ENCODE measurements at places on chromosomes 11 and 22.

GRCh38 chr11:69598147-69598546 lies 42.8 kb upstream of the CCND1 start:
- peak; percentile 24 for DNase-seq

- no peak for DNase-seq
Observed at GRCh38 chr11:30760345-30760744, 174.2 kb upstream of the MPPED2 start.

- peak; percentile 61 for DNase-seq
Observed at GRCh38 chr11:911031-911889, 650 bp upstream of the CHID1 start.

GRCh38 chr11:19160847-19161246 lies 40.9 kb downstream of the CSRP3 start:
- DNase-seq, result no peak

GRCh38 chr22:42752912-42753311 lies 32.2 kb upstream of the A4GALT start:
- DNase-seq, result no peak

GRCh38 chr11:95571718-95572260 lies 217.8 kb downstream of the FAM76B start:
- DNase-seq, result no peak

DNA sequence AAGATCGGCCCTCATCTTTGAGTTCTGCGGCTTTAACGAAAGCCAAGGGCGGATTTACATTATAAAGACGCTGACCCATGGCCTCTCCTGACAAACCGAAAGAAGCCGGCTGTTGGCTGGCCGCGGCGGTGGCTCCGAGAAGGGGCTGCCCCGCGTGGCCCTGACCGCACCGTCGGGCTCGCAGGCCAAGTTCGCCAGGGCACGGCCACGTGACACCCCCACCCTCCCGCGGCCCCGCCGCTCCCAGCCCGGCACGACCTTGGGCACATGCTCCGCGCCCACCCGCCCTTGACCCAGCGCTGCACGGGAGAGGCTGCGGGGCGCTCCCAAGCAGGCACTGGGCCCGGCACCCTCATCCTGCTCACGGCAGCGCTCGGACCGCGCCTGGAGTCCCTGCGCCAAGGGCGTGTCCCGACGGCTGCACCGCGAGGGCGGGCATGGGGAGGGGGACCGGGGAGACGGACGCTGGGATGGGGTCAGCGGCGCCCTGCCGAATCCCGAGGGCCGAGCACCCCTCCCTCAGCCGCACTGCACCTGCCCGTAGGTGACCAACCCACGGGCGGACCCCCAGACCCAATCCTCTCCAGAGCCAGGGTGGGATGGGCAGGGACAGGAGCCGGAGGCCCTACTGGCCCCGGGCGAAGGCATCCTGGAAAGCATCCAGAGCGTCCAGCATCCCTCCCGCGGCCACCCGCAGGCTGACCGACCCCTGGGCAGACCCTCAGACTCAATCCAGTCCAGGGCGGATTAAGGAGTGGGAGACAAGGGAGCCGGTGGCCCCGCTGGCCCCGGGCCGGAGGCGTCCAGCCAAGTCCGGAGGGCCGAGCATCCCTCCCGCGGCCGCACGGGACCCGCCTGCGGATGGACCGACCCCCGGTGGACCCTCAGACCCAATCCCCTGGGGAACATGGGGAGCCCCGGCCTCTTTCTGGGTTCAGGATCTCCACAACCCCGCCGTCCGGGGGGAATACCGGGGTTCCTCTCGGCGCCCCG lies 759 bp downstream of the CPT1A start:
- peak; percentile 52 for DNase-seq

DNA sequence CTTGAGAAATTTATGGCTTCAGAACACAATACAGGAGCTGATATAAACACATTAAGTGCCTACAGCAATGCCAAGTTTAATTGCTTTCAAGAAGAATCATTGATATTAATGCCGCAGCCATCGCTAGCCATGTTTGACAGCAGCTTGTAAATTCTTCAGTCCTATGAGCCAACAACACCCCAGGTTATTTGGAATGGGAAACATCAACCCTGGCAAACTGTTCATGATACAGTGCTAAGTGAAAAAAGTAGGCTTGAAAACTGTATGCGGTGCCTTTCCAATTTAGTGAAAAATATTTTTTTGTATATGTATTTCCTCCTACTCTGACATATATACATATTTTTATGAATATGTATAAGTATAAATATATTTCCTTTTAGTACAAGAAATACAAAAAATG lies 142.6 kb downstream of the CSNK2A3 start:
- DNase-seq, result no peak

GRCh38 chr11:126945319-126945718 lies 55.3 kb downstream of the KIRREL3 start:
- DNase-seq, result no peak

GRCh38 chr11:115471367-115471766 lies 32.8 kb downstream of the CADM1 start:
- no peak for DNase-seq

DNA sequence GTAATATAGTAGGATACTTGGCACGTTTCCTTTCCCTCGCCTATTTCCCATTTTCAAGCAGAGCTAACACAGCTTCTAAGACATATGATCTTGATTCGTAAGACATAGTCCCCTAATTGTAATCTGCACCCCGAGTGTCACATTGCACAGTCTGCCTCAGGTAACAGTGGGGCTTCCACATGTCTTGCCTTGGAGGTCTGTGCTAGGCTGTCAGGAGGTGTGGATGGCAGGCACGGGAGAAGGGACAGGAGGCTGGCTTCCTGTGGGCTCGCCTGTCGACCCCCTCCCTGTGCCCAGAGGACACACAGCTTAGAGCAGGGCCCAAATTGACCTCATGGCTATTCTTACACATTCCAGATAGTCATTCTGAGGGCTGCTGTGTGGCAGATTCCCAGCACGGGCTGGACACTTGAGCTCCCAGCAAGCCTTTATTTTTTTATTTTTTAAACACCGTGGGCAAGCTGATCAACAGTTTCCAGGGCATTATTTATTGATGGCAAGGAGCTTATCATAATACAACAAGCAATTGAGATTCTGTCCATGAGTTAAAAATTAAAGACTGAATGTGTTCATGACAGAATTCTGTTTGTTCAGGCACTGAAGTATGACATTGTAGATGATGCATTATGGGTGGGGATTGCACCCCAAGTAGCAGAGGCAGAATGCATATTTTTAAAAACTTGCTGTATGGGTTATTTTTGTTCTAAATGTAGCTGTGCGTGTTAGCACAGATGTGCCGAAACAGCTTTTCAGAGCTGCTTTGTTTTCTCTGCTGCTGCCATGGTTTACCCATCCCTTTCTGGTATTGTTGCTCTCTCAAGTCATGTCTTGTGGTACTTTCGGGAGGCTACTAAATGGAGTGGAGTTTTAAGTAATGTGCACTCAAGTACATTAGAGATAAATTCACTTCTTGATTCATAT lies 113.0 kb downstream of the ATXN10 start:
- DNase-seq, result no peak

- DNase-seq, result no peak
Observed at GRCh38 chr22:16963189-16963945, 44.7 kb downstream of the GAB4 start.

- DNase-seq, result no peak
Observed at GRCh38 chr11:15434529-15434928, 319.8 kb downstream of the INSC start.

DNA sequence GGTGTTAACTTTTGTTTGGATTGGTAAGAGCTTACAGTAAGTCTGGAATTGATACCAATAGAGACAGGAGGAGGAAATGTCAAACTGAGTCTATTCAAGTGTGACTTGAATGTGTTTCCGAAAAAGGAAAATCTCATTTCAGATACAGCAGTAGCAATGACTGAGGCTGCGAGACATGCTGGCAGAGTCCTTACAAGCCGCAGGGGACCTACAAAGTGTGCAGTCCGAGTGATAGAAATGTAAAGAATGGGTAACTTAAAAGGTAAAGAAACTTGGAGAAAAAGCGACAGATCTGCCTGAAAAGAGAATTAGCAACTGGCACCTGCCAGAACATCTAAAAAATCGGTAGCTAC lies 444 bp downstream of the CWF19L2 start:
- DNase-seq, result peak; percentile 27

GRCh38 chr11:115676206-115676605 lies 172.0 kb upstream of the CADM1 start:
- DNase-seq, result no peak

GRCh38 chr11:7485186-7486097 lies at the start of gene OLFML1:
Gene OLFML1 (plus strand): TSS chr11:7485506. CDS start chr11:7485876, 370 bp downstream.
- DNase-seq, result no peak

DNA sequence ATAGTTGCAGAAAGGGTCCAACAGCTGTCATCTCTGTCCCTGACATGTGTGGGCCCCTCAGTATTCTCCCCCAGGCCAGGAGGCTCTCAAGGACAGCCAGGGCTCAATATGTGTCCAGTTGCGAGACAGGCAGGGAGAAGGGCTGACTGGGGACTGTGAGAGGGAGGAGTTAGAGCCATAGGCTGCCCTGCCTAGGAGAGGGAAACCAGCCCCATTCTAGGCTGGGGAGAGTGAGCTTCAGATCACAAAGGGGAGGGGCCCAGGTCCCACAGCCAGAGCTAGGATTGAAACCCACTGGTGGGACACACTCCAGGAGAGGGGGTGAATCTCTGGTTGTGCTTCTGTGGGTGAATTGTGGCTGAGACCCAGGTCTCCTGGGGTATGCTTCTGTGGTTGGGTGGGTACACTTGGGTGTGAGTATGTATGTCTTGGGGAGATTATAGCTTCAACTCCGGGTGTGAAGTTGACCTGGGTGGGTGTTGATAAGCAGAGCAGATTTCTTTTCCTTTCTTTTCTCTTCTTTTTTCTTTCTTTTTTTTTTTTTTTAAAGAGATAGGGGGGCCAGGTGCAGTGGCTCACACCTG lies 2.1 kb upstream of the CARNS1 start:
- no peak for DNase-seq

DNA sequence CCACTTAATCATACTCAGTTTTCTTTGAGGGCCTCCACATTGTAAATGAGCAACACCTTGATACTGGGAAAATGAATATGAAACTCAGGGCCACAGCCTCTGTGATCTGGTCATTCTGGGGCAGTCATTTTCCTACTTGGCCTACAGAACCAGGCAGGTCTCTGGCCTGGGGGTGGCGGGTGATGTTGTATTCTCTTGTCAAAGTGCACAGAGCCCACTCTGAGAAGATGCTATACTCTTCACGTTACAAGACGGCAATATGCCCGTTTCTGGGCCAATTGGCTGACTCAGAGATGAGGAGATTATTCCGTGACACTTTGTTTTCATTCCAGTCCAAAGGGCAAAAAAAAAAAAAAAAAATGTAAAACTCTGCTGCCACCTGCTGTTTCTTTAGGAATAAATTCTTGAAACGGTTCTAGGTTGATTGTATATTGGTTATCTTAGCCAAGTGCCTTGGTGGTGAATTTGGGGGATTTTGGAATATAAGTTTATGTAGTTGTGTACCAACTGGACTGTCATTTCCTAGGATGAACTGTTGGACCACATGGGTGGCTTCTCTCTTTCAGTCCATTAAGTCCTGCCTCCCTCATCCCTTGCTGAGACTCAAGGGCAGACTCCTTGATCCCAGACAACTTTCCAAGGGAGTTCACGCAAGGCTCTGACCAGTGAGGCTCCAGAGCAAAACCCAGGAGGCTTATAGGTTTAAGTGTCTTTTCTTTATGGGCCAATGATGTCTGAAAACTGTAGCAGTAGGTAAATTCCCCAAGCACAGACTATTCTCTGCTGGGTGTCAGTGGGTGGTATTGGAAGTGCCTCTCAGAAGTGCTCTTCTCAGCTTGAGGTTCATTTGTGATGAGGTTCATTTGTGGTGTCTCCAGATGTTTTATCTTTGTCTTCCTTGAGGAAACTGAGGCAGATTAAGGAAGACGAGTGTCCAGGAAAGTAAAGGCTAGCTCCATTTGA lies 18.2 kb downstream of the ADM start:
- DNase-seq, result peak; percentile 50

DNA sequence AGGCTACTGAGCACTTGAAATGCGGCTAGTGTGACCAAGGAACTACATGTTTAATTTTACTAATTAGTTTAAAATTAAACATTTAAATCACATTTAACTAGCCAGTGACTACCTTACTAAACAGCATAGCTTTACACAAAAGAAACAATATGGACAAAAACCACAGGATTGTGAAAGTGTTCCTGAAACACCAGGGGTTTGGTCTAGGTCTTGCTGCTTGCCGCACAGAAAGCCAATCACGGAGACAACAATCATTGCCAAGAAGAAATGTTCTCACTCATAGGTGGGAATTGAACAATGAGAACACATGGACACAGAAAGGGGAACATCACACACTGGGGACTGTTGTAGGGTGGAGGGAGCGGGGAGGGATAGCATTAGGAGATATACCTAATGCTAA lies 309.5 kb downstream of the C11orf87 start:
- no peak for DNase-seq

- no peak for DNase-seq
Observed at GRCh38 chr22:36317658-36318271, 64.8 kb downstream of the APOL1 start.

DNA sequence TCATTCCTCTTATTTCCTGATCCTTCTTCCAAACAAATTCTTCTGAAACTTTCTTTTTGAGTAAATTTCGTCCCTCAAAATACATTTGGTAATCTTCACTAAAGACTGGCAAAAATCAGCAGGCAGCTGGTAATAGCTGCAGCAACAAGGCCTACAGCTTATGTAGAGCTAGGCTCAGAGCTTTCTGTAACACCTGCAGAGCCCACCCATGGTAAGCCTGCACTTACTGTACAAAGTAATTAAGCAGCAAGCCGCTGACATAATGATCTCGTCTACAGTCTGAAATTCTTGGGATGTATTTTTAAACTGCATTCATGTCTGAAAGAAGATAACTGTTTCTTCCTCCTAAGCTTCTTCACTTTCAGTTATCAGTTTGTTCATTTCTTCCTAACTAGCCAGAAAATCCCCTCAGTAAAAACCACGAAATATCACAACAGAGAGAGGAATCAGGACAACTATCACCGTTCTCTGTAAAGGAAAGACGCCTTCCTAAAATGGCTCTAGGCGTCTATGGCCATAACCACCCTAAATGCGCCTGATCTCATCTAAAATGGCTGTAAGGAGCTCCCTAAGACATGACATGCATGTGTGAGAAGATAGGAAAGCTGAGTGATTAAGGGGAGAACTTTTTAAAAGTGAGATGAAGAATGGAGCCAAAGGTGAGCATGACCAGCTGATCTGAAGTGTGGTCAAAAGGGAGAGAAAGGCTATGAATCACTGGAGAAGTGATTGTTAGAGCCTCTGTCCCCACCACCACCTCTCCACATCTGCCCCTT lies 56.2 kb downstream of the DENND5A start:
- no peak for DNase-seq

- no peak for DNase-seq
Observed at GRCh38 chr11:17012712-17013547, 1.3 kb downstream of the PLEKHA7 start.

- no peak for DNase-seq
Observed at GRCh38 chr11:76661306-76661751, 9.2 kb downstream of the LRRC32 start.

- DNase-seq, result no peak
Observed at GRCh38 chr11:2135018-2135569, 4.1 kb downstream of the IGF2 start.

All from stimulated activated CD8-positive, alpha-beta memory T cell treated with anti-CD3 and anti-CD28 coated beads, Interleukin-4, amount 100 ng/mL, for 48 hours (primary cell).